ENCODE measurements at places on chromosomes 16 and 17.

- no peaks in the 10 kb centered on the region for H3K36me3 ChIP-seq
- H3K4me3 ChIP-seq = no peak overlapping the region
- no peaks in the 10 kb centered on the region for H3K27me3 ChIP-seq
- DNase-seq = no peak
- H3K4me1 ChIP-seq = peaks cover 35% of the 10 kb centered on the region
These were observed 41.1 kb downstream of the MYO18A start for GRCh38 chr17:29138971-29139691.

DNA sequence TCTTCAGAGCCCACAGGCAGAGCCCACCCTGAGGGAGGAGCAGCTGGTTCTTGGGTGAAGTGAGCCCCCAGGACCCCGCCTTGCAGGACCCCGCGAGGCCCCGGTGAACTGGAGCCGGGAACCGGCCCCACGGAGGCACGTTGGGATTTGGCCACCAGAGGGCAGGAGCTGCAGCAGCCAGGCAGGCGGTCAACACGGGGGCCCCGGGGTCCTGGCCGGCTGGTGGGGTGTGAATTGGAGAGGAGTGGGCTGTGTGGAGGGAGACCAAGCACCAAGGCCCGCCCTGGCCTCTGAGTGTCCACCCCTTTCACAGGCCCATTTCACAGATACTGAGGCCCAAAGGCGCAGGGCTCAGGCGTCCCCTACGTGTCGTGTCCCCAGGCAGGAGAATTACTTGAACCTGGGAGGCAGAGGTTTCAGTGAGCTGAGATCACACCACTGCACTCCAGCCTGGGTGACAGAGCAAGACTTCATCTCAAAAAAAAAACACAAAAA is 2.2 kb downstream of the DPEP1 start:
- H3K4me3 ChIP-seq = no peak overlapping the region
- no peaks in the 10 kb centered on the region for H3K36me3 ChIP-seq
- no peaks in the 10 kb centered on the region for H3K4me1 ChIP-seq
- DNase-seq = no peak

GRCh38 chr16:89102481-89103073 is 8.9 kb downstream of the ACSF3 start:
- no peaks in the 10 kb centered on the region for H3K27me3 ChIP-seq
- H3K36me3 ChIP-seq = no peaks in the 10 kb centered on the region
- no peak for DNase-seq
- no peaks in the 10 kb centered on the region for H3K4me1 ChIP-seq
- H3K27ac ChIP-seq = no peak overlapping the region
- H3K4me3 ChIP-seq = no peak overlapping the region

DNA sequence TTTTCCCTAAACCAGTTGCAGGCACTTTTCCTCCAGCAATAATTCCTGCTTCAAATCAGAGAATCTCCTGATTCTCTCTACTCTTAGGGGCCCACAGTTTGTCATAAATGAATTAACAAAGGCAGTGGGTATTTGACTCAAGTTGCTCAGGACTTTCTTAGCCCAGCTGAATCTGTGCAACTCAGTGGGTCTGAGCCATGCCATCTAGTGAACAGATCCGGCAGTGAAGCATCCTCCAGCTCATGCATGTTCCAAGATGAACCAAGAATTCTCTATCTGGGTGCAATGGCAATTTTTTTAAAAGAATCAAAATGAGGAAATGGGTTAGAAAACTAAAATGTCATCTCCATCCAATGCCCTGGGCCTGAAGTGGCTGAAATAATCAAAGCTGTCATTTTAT is 575.2 kb upstream of the CDH11 start:
- no peak for DNase-seq
- no peaks in the 10 kb centered on the region for H3K27me3 ChIP-seq
- H3K4me1 ChIP-seq = peaks cover 5% of the 10 kb centered on the region
- H3K4me3 ChIP-seq = no peak overlapping the region
- H3K27ac ChIP-seq = no peak overlapping the region

DNA sequence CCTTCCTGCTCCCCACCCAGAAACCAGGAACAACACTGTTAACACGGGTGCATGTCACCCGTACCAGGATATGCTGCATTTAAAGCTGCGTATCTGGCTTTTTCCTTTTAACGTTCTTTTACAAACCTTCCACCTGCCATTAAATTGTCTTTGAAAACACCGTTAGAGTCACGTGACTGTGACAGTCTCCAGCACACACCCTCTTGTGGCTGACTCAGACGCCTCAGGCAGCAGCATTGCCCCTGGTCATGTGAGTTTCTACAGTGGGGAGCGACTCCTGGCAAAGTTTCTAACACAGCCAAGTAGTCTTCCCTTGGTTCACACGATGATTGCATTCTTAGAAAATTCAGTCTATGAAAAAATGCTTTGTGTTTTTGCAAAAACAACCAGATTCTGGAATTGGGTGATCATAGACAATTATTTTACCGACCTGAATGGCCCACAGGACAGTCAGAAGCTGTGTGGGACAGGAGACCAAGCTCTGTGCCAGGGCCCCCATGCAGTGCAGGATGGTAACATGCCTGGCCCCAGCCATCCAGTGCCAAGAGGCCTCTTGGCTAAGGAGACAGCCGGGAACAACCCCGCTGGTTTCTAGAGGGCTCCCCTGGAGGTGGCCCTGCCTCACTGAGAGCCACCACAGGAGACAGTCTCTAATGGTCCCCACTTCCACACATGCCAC is 199.1 kb downstream of the KATNIP start:
- H3K36me3 ChIP-seq = no peaks in the 10 kb centered on the region
- H3K4me1 ChIP-seq = peaks cover 11% of the 10 kb centered on the region
- no peak overlapping the region for H3K4me3 ChIP-seq
- no peaks in the 10 kb centered on the region for H3K27me3 ChIP-seq
- peak; percentile 80 for DNase-seq

DNA sequence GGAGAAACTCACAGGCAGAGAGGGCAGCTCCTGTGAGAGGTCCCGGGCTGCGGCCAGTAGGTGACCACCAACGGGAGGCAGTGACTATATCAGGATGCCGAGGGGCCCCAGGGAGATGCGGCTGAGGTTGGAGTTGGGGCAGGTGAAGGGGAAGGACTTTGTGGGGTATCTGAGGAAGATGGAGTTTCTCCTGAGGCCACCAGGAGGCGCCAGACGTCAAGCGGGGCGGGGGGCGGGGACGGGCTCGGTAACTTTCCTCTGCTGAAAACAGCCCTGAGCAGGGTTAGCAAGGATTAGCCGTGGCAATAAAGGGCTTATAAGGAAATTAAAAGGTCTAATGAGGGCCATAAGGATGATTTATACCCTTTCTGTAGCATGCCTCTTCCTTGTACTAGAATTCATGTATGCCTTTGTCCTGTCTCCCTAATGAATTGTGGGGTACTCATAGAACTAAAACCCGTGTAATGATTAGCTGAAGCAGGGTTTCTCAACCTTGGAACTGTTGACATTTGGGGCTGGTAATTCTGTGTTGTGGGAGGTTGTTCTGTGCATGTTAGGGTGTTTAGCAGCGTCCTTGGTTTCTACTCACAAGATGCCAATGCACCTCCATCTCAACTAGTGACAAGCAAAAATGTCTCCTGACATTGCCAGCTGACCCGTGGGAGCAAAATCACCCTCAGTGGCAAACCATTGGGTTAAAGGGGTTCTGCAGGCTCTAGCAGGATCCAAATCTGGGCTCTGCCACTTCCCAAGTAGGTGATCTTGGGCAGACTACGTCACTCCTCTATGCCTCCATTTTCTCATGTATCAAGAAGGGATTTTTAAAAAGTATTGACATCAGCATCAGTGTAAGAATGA is 74.8 kb upstream of the GRIN2A start:
- no peaks in the 10 kb centered on the region for H3K27me3 ChIP-seq
- no peak overlapping the region for H3K4me3 ChIP-seq
- H3K27ac ChIP-seq = no peak overlapping the region

- peak; percentile 81 for DNase-seq
- peak overlapping the region; percentile 64 for H3K27ac ChIP-seq
- no peak overlapping the region for H3K4me3 ChIP-seq
- H3K4me1 ChIP-seq = peaks cover 42% of the 10 kb centered on the region
- H3K36me3 ChIP-seq = no peaks in the 10 kb centered on the region
These were observed 110.3 kb downstream of the C16orf95 start for GRCh38 chr16:87206646-87207451.

DNA sequence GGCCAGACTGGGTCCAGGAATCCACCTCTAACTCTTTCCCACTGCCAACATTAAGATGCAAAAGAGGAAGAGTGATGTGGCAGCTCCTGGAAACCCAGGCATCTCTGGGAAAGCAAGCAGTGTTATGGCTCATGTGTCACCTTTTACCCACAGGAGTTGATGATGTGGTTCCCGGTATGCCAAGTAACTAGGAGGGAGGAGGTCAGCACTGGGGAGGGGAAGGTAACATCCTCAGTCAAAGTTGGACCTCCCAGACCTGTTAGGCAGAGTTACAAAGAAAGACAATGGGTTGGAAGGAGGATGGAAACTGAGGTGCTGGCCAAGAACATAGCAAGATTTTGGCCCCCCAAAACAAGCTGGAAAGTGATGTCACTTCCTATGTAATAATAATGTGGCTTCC is 11.4 kb downstream of the KRABD2 start:
- H3K4me1 ChIP-seq = peaks cover 10% of the 10 kb centered on the region
- DNase-seq = peak; percentile 70
- no peak overlapping the region for H3K4me3 ChIP-seq
- H3K36me3 ChIP-seq = peaks cover 12% of the 10 kb centered on the region
- H3K27me3 ChIP-seq = no peaks in the 10 kb centered on the region

- no peak for DNase-seq
- H3K27ac ChIP-seq = no peak overlapping the region
- peaks cover 7% of the 10 kb centered on the region for H3K4me1 ChIP-seq
- H3K27me3 ChIP-seq = no peaks in the 10 kb centered on the region
- no peak overlapping the region for H3K4me3 ChIP-seq
These were observed 9.8 kb downstream of the ST6GALNAC1 start for GRCh38 chr17:76633628-76634328.

GRCh38 chr16:16884451-16884850 is 505.5 kb downstream of the NPIPA7 start:
- no peak overlapping the region for H3K27ac ChIP-seq
- no peaks in the 10 kb centered on the region for H3K4me1 ChIP-seq
- no peaks in the 10 kb centered on the region for H3K36me3 ChIP-seq
- DNase-seq = no peak
- no peaks in the 10 kb centered on the region for H3K27me3 ChIP-seq
- no peak overlapping the region for H3K4me3 ChIP-seq

All from astrocyte (in vitro differentiated cells and primary cell).